Astrocyte of the spinal cord (primary cell): ENCODE measurements at places on chromosomes 2 and 18.

GRCh38 chr2:172374318-172375240 lies 52.8 kb upstream of the ITGA6 start:
- no peak for DNase-seq

- DNase-seq, result peak; percentile 99
Observed at GRCh38 chr2:231706731-231707624, 1.3 kb upstream of the PTMA start.

GRCh38 chr2:229132236-229132635 lies 138.9 kb downstream of the PID1 start:
- DNase-seq, result no peak

DNA sequence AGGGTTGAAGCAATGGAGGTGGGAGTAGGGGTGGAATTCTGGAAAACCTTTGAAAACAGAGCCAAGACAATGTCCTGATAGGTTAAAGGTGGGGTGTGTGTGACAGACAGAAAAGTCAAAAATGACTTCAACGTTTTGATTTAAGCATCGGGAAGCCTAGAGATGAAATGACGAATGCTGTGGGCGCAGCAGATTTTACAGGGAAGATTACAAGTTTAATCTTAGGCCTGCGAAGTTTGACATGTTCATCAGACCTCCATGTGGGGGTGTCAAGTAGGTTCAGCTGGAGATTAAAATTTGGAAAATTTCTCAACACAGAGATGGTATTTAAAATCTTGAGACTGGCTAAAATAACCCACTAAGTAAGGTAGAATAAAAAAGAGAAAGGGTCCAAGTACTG lies 453.3 kb downstream of the TXNL1 start:
- DNase-seq, result no peak

DNA sequence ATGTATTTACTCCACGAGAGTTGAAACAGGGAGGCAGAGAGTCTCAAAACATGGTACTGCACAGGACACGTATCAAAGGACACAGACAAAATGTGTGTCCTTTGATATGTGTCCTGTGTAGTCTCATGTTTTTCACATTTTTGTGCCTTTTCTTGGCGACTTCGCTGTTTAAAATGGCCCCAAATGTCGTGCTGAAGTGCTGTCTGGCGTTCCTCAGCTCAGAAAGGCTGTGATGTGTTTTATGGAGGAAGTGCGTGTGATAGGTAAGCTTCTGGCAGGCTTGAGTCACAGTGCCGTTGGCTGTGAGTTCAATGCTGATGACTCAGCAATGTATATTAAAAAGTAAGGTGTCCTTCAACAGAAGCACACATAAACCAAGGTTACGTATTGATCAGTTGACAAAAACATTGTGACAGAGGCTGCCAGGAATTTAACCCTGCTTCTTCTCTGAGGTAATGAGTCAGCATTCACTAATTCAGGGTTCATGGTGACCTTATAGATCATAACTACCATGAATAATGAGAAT lies 78.2 kb downstream of the DYSF start:
- DNase-seq, result peak; percentile 15

GRCh38 chr2:62109554-62109953 lies 86.4 kb upstream of the B3GNT2 start:
- DNase-seq, result no peak

- no peak for DNase-seq
Observed at GRCh38 chr18:64032312-64032711, 62.4 kb downstream of the SERPINB8 start.

GRCh38 chr2:173997269-173997668 lies 32.1 kb upstream of the SP3 start:
- DNase-seq, result no peak

DNA sequence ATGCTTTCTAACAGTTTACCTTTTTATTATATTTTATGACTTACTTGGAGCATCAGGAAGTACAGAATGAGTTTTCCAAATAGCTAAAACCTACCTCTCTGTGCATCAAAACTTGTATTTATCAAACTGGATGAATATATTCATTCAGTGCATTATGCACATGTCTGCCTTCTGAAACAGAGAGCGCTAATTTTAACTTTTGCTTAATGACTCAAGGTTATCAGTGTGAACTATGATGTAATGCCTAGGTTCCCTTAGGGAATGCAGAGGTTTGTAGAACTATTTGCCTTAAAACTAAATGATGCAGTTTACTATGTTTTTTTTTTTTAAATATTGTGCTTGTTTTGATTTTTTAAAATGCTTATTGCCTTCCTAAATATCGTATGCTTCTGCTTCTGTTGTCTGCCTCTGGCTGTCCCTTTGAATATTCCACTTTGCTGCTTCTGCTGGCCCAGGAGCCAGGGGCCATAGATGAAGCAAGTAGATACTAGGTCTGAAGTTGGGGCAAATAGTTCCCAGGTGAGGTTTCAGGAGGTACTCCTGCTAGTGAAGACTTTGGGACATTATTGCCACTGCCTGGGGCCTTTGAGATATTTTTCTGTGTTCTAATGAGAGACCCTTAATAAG lies 16.5 kb downstream of the TMEM178A start:
- DNase-seq, result no peak

DNA sequence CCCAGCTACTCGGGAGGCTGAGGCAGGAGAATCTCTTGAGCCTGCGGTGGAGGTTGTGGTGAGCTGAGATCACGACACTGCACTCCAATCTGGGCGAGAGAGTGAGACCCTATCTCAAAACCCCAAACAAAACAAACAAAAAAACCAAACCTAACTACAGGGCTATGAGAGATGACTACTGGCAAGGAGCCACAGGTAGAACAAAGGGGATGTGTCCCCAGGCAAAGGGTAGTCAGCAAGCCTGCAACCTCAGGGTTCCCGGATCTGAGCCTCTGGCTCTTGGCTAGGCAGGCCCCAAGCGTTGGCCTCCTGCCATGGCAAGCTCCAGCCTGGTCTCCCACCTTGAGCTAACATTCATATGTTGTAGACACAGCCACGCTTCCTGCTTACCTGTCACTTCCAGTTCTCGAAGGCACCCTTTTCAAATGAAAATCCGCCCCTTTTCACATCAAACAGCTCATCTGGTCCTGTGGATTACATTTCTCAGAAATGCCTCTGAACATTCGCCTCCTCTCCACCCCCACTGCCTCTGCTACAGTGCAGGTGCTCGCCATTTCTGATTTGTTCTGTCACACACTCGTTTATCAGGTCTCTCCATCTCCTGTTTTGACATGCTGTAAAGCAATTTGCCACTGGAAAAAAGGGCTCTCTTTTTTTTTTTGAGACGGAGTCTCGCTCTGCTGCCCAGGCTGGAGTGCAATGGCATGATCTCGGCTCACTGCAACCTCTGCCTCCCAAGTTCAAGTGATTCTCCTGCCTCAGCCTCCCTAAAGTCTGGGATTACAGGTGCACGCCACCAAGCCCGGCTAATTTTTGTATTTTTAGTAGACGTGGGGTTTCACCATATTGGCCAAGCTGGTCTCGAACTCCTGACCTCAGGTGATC lies 13.1 kb upstream of the ACTR3 start:
- DNase-seq, result peak; percentile 39

DNA sequence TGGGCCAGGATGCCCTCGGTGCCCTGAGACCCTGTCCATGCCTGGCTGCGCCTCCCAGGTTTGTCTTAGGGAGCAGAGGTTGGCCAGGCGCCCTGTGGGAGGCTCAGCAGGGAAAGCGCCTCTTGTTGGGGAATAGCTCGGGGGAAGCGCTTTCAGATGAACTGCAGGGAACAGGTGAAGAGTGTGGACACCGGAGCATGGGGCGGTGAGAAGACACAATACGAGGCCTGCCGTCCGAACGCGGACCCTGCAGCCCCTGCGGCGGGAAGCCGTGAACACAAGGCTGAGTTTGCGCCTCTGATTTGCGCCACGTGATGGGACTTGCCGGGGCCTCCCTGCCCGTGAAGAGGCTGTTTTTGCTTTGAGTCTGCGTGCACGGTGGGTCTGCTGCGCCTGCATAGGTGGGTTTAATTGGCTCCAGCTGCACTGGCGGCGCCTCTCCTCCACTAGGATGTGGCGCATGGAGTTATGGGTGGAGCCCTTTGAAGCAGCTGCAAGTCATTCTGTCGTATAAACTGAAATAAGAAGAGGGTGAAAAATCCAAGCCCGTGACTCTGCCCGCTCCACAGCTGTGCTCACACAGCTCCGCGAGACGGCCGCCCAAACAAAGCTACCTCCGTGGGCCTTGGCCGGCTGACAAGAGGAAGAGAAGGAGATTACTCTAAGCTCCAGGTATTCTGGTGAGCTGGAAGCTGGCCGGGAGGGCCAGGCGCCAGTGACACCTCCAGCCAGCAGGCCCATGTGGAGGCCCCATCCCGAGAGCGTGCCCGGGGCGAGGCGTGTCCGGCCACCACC lies 103.5 kb upstream of the CTDP1 start:
- peak; percentile 64 for DNase-seq

GRCh38 chr2:67516899-67517530 lies 119.9 kb downstream of the ETAA1 start:
- peak; percentile 87 for DNase-seq

- DNase-seq, result no peak
Observed at GRCh38 chr2:126368758-126369157, 287.2 kb upstream of the GYPC start.

GRCh38 chr2:198660501-198660900 lies 797.2 kb downstream of the SATB2 start:
- DNase-seq, result peak; percentile 3

DNA sequence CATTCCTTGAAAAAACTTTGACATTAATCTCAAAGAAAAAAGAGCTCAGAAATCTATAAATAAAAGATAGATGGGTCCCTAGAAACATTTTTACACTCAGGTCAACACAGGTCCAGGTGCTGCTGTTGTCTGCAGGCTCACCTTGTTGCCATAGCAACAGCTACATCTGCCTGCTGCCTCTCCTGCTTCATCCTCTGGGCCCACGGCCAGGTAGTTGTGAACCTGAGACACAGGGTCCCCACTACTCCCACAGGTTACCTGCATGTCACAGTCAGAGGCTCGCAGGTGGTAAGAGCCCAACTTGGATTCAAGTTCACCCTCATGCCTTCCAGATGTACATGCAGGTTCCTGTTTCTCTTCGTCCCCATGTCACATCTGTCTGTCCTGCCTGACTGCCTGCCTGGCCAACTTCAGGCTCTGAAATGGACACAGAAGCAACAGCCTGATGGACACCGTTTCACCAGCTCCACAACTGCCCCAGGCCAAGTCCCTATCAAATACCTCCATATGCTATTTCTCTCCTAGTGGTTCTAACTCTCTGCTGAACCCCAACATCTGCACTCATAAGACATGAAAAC lies 88.3 kb upstream of the SALL3 start:
- no peak for DNase-seq

DNA sequence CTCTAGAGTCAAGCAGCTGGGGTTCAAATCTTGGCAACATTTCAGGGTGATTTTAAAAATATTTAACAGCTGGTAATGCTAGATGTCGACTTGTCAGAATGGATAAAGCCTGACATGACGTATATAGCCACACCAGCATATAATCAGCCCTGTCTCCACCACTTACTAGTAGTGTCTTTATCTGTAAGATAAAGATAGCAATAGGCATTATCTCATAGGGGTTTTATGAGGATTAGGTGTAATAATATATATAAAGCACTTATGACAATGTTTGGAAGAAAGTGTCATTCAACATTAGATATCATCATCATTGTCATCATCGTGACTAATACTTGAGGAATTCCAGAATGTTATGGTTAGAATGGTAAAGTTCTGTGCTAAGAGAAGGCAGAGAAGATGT lies 369.0 kb upstream of the CWC22 start:
- no peak for DNase-seq

DNA sequence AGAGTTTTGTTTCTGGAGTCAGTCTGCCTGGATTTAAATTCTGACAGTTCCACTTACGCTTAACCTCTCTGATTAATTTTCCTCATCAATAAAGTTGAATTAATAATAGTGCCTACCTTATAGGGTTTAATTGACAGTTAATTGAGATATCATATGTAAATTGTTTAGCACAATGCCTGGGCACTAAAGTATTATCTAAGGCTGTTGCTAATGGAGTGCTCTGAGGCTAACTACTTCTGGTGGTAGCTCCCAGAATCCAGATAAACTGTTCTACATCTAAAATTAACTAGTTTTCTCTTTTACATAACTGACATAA lies 185.6 kb upstream of the STON1 start:
- no peak for DNase-seq

- no peak for DNase-seq
Observed at GRCh38 chr2:214130114-214130513, 280.7 kb upstream of the VWC2L start.

GRCh38 chr2:138147796-138148195 lies 183.5 kb downstream of the HNMT start:
- no peak for DNase-seq

DNA sequence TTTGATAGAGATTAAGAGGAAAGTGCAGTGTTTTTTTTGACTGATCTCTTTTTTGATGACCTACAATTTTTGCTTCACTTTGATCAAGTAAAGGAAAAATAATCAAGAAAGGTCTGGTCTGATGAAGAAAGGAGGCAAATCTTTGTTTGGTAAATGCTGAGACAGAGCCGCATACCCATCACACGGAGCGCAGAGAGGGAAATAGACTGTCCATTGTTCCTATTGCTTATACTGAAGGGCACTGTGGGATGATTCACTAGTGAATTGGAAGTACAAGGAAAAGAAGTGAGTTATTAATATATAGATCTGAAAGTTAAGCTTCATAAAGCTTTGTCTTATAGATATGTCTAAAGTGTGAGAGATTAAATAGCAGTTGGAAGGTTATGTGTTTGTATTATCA lies 455.1 kb downstream of the PLCL1 start:
- no peak for DNase-seq

- DNase-seq, result no peak
Observed at GRCh38 chr2:103656558-103656957, 894.7 kb downstream of the TMEM182 start.

- no peak for DNase-seq
Observed at GRCh38 chr18:35739778-35740177, 158.2 kb downstream of the GALNT1 start.

DNA sequence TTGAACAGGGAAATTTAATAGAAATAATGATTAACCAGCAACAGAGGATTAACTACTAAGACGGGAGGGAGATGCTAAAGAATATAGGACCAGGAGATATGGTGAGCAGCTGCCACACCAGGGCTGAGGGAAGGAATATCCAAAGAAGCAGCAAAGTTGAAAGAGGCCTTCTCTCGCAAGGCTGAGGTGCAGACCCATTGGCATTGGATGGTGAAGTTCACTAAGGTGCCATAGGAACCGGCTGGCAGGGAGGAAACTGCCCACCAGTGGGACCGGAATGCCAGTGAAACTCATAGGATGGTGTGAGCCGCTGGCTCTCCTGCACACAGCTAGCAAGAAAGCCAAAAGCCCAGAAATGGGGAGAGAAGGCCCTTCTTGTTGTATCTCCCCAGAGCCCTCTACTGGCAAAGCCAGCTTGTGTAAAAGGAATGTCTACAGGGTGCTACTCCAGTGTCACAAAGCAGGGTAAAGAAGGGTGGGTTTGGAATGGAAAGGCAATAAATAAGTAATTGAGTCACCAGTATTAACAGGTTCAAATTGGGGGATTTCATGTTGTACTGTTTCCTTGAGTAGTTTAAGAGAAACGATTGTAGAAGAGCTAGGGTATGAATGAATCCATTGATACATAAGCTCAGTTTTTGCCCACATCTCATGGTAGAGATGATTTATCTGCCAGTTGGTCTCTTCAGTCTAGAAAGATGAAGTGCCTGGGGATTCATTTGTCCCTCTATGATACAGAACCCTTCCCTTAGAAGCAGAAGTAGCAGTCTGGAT lies 36.0 kb downstream of the FARP2 start:
- DNase-seq, result peak; percentile 19
